ENCODE measurements at places on chromosomes 16 and 17. TPM values are rescaled to one million over a fixed set of nuclear protein-coding genes. Genes with fewer than 3 reads are reported as not detected.
A peak's percentile ranks its signal among the peaks of the same experiment; 100 is the strongest.

GRCh38 chr17:69761767-69762321 lies 313.2 kb upstream of the KCNJ16 start:
- DNase-seq, result no peak

GRCh38 chr17:39641883-39642282 lies 4.9 kb downstream of the STARD3 start:
- no peak for DNase-seq

Gene ABCA10
- total RNA-seq, result 1.8 TPM

DNA sequence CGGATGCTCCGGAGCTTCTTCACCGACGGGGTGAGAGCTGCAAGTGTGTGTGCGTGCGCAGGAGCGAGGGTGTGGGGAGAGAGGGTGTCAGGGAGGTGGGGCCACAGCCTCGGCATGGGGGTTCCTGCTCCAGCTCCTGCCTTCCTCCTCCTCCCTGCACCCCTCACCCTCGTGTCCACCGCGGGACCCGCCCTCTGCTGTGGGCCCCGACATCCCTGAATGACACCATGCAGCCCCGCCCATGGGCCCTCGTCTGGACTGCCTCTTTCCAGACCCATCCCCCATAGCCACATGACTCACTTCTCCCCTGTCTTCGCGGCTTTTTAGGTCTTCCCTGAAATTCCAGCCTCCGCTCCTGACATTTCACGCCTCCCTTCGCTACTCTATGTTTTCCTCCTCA lies 41.6 kb downstream of the ARHGAP23 start:
- no peak for DNase-seq

Gene C1QL1
- total RNA-seq, result not detected

DNA sequence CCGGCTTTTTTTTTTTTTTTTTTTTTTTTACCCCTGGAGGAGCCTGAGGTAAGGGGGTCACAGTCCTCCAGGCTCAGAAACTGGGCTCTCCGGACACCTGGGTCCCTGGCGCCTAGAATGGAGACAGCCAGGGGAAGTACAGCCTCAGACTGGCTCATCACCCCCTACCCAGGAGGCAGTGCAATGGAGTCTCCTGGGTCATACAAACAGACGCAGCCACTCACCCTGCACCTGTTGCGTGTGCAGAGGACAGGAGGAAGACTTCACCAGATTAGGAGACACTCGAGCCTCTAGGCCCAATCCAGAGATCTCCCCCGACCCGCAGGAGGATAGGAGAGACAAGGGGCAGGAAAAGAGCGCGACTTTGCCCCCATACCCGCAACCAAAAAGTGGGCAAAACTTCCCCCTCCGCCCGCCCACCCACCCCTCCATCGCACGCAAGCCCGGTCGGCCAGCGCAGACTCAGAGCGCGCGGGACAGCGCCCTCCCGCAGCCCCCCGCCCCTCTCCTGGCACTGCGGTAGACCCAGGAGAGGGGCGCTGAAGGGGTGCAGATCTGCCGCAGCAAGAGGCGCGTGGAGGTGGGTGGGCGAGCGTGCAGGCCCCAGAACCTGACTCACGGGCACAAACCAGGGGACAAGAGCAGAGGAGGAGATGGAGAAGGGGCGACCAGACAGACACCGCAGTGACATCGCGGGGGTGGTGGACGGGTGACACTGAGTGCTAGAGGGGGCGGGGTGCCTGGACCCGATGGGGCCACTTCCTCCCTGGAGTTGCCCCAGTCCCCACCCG lies 900 bp downstream of the HAP1 start:
- no peak for DNase-seq

DNA sequence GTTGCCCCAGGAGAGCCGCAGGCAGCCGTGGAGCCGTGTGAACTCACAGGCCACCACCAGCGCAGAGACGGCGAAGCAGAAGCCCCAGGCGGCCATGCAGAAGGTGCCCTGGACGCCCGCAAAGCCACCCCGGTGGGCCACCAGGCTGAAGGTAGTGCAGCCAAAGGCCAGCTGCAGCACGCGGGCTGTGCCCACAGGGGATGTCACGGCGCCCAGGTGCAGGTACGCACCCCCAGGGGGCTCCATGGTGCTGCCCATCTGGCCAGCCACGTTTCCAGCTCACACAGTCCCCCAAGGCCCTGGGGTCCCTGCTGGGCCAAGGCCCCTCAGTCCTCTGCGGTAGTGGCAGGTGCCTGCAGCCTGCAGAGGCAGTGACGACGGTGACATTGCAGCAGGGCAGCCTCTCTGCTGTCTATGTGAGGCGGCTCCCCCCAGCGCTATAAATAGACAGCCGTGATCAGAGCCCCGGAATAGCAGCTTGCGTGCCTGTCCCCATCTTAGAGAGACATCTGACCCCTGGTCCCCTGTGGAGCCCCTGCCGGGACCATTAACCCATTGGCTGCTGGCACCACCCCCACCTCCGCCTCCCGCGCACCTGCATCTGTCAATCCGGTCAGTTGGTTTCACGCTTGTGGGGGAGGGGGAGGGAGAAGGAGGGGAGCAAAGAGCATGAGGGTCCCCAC lies 4.5 kb upstream of the PYCR1 start:
- DNase-seq, result no peak

GRCh38 chr17:35942588-35943186 lies 826 bp downstream of the LYZL6 start:
- no peak for DNase-seq

Gene GEMIN4
- total RNA-seq, result 19.6 TPM

GRCh38 chr17:75945211-75945610 lies 4.4 kb upstream of the FBF1 start:
- no peak for DNase-seq

Gene TOX3
- total RNA-seq, result not detected

GRCh38 chr16:90057738-90058173 lies 19.4 kb downstream of the PRDM7 start:
- DNase-seq, result no peak

GRCh38 chr17:34249478-34249877 lies 5.6 kb upstream of the CCL2 start:
- no peak for DNase-seq

Gene HIC1
- 1.7 TPM for total RNA-seq

GRCh38 chr17:5283571-5284315 lies 1.7 kb downstream of the RABEP1 start:
- no peak for DNase-seq

GRCh38 chr17:8679126-8679525 lies 48.6 kb upstream of the MYH10 start:
- no peak for DNase-seq

- DNase-seq, result no peak
These were observed 157.7 kb upstream of the ZNF267 start for GRCh38 chr16:31715915-31716314.

Gene PRSS36
- 0.13 TPM for total RNA-seq

DNA sequence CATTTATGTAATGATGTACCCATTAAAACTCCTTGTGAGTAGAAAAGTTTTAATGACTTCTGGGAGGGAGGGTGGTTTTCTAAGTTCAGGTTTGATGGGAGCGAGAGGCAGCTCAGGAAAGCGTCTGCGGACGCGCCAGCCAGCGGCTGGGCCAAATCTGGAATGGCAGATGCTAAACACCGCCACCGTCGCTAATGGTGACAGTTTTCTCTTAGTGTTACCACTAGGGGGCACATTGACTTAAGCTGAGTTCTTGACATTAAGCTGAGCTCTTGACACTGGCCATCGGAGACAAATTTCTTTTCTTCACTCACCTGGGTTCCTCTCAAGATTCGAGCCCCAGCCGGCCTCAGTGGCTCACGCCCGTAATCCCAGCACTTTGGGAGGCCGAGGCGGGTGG lies 6.7 kb downstream of the TRPV1 start:
- no peak for DNase-seq

DNA sequence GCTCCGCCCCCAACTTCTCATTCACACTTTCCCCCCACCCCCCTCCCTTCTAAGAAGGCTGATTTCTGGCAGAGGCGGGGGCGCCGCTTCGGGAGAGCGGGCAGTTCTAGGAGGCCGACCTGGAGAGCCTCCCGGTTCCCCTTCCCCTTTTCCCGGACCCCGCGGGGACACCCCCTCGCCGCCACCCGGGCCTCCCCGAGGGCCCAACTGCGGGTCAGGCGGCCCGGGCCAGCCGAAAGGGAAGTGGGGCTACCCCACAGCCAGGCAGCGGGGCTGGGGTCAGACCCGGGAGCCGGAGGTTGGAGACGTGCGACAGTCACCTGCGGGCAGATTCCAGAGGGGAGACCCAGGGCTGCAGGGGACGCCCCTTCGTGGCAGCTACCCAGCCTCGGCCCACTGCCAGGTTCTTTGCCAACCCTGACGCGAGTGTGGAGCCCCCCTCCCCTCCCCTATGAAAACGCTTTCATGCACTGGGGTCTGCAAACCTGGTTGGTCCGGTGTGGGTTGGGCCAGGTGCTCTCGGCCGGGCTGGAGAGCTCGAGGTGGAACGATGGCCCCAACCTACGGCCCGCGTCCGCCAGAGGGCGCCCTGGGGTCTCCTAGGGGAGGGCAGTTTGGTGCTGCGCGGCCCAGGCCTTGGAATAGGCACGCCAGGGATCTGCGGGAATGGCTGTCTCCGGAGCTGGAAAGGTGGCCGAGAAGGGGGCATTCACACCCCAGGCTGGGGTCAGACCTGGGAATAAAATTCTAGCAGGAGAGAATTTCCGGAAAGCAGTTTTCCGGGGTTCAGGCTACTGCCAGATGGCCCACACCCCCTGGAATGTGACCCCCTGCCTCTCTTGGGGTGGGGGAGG lies 721 bp upstream of the SOCS3 start:
- peak; percentile 77 for DNase-seq
